Stimulated activated CD4-positive, alpha-beta T cell treated with anti-CD3 and anti-CD28 coated beads, Interleukin-4, amount 100 ng/mL, for 4 hours (primary cell): ENCODE measurements at places on chromosomes 2 and 18.

- DNase-seq: no peak
These were observed 559.9 kb upstream of the ID2 start for GRCh38 chr2:8121826-8122513.

- DNase-seq: no peak
These were observed 50.1 kb downstream of the CIB4 start for GRCh38 chr2:26590980-26591618.

GRCh38 chr2:152049541-152049940, 49.3 kb downstream of the CACNB4 start:
- DNase-seq: no peak

GRCh38 chr18:79570266-79571201, 109.1 kb upstream of the CTDP1 start:
- no peak for DNase-seq

- no peak for DNase-seq
These were observed 271.8 kb downstream of the ZNF521 start for GRCh38 chr18:25080211-25080610.

DNA sequence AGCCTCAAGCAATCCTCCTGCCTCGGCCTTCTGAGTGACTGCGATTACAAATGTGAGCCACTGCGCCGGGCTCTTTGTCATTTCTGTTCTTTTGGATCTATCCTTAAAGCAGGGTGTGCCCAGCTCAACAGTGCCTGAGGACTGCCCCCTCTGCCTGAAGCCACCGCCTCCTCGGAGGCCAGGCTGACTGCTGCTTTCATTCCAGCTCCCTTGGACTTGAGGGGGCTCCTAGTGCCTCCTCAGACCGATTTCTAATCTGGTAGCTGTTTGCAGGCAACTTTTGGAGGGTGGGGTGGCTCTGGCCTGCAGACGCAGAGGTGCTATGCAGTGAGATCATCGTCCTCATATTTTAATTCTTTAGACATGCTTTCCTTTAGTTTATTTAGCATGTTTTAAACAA, 35.9 kb upstream of the KLF11 start:
- DNase-seq: no peak

DNA sequence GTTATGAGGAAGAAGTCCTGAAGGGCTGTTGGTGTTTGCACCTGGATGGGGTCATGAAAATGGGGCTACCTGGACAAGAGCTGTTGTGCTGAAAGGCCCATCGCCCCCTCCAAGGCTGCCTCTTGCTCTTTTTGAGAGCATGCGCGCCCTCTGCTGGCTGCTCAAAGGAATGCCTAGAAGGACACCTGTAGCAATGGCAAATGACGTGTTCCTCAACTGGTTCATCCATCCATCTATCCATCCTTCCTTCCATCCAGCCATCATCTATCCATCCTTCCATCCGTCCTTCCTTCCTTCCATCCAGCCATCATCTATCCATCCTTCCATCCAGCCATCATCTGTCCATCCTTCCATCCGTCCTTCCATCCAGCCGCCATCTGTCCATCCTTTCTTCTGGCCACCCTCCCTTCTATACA, 17.2 kb upstream of the RPL31 start:
- peak; percentile 77 for DNase-seq

- no peak for DNase-seq
These were observed 194.8 kb downstream of the TFCP2L1 start for GRCh38 chr2:121090088-121090715.

DNA sequence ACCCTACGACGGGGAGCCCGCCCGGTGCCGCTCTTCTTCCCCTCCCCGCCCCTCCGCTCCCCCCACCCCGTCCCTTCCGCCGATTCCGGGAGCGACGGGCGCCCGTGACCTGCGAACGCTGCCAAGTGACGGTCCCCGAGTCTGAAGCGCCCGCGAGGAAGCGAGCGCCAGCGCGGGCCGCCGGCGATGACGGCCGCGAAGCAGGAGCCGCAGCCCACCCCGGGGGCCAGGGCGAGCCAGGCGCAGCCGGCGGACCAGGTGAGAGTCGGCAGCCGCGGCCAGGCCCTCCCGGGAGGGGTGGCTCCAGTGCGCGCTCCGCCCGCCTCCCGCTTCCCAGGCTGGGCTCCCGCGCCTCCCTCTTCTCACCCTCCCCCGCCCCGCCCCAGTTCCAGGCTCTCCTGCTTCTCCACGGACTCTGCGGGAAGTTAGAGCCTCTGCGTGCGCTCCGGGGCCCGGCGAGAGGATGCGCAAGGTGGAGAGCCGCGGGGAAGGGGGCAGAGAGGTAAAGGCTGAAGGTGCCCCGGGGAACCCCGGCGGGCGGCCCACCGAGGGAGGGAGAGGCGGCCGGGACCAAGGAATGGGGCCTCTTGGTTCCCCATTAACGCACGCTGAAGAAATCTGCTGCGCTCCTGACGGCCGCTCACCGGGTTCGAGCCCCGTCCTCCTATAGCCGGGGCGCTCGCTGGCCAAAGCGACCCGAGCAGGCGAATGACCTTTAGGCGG, 719.5 kb downstream of the DPP10 start:
- DNase-seq: no peak

GRCh38 chr2:46548103-46548486, 68.7 kb downstream of the TMEM247 start:
- DNase-seq: no peak

GRCh38 chr2:218130377-218130776, 4.5 kb downstream of the CXCR2 start:
- no peak for DNase-seq

DNA sequence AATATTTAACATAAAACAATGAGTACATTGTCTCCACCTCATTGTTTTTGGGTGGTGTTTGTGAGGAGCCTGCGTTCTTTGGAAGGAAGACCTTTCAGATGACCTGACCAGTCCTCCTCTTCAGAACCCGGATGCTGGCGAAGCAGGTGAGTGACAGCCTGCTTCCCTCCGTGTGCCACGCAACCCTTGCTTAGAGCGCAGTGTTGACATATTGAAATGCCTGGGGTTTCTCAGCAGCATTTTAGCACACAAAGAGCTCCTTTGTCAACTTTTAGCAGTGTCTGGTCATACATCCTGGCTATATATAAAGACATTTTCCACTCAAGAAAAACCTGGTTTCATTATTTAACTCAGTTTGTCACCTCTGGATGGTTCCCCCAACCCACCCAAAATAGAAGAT, 335.7 kb upstream of the POU3F3 start:
- DNase-seq: no peak

GRCh38 chr18:61334491-61334850, 1.2 kb downstream of the CDH20 start:
- DNase-seq: no peak

- no peak for DNase-seq
These were observed 49.9 kb upstream of the RTN4 start for GRCh38 chr2:55099878-55100820.

DNA sequence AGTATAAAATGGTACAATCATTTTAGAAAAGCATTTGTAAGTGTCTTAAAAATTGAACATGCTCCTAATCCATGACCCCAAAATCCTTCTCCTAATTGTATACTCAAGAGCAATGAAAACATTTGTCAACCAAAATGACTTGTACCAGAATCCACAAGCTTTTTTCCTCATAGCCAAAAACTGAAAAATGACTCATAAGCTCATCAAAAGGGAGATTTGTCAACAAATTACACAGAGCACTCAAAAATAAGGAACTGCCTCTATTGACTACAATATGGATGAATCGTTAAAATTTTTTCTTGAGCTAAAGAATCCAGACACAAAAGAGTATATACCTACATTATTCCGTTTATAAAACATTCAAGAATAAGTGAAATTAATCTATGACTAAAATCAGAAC, 544.8 kb downstream of the ARHGAP15 start:
- DNase-seq: no peak

- no peak for DNase-seq
These were observed 94.7 kb downstream of the EXOC6B start for GRCh38 chr2:72731116-72731515.

- DNase-seq: no peak
These were observed 20.6 kb downstream of the IL1F10 start for GRCh38 chr2:113088213-113088992.

DNA sequence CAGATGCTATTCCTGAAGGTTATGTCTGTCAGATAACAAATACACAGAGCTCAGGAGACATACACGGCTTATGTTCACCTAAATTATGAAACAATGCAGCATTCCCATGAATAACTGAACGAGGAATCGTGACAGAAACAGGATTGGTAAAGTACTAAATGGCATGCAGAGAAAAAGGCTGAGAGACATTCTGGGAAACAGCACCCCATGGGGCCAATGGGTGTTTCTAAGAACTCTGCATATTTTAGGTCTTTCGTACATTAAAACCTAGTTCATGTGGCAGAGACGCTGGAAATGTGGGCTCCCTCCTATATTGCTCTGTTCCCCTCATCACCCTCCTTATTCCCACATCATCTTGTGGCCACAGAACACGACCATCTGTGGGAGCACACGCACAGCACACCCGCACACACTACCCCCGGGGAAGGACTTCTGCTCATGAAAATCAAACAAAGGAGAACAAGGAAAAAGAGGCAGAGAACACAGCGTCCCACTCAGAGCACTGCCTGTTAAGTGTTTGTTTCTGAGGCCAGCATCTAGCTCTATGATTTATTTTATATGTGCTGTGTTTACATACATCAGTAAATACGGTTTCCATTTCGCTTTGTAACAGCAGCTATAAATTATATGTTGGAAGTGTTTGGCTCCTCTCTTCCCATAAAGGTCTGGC, 143.6 kb downstream of the AFF3 start:
- no peak for DNase-seq

DNA sequence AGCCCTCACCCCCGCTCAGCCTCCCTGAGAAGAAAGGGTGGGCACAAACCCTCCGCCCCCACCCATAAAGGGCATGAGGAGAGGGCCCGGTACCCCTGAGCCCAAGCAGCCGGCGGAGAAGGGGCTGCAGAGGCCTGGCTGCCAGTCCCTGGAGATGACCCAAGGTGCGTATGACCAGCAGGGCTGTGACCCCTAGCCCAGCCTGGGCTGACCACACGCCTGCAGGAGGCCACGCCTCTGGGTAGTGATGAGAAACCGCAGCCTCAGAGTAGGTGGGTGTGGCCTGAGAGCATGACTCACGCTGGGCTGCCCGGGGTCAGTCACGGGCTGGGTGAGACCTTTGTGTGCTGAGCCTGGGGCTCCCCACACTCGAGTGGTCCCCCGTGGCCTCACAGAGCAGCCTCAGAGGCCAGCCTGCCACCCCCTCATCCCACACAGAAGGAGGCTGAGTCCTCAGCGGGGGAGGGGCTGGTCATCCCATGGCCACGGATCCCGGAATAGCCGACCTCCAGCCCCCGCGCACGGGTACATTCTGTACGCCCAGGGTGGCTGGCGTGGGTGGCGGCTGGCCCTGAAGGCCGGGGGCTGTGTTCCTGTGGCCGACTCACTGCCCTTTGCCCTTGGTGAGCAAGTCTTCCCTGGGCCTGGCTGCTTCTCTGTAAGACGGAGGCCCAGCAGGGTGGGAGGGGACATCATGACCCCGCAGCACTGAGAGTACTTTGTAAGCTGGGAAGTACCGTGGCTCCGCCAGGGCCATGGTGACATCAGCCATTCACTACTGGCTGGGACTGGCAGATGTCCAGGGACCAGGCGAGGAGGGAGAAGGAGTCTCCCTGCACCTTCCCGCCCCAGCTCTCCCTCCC, 110.8 kb upstream of the OTOS start:
- no peak for DNase-seq

- DNase-seq: no peak
These were observed 29.9 kb downstream of the DYSF start for GRCh38 chr2:71483246-71483645.

- no peak for DNase-seq
These were observed 41.5 kb upstream of the CAB39 start for GRCh38 chr2:230671117-230671516.

- no peak for DNase-seq
These were observed 940.3 kb upstream of the CRIM1 start for GRCh38 chr2:35415282-35415681.

DNA sequence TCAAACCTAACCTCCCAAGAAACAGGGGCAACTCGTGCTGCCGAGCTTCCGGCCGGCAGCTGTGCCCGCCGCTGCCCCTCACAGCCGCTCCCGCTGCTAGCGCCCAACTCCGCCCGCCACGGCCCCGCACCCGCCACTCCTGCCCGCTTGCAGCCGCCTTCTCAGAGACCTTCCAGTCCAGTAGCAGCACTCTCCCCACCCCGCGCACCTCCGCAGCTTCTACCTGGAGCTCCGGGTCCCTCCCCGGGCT, 722 bp upstream of the C2orf15 start:
- no peak for DNase-seq

DNA sequence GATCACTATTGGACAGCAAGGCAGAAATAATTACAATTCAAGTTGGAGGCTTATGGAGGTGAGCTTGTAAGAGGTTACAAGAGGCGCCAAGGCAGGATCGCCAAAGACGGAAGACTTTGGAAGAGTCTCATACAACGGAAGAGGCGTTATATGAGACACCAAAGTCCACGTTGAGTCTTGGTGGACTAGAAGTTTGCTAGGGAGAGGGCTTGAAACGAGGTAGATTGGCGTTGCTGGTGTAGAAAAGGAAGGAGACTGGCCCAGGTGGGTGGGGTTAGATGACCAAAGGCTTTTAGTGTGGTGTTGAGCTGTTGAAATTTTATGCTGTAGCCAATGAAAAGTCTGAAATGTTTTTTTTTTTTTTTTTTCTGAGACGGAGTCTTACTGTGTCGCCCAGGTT, 1.4 kb downstream of the MSH2 start:
- DNase-seq: no peak

- DNase-seq: no peak
These were observed 39.7 kb upstream of the VRK2 start for GRCh38 chr2:58006952-58007284.

DNA sequence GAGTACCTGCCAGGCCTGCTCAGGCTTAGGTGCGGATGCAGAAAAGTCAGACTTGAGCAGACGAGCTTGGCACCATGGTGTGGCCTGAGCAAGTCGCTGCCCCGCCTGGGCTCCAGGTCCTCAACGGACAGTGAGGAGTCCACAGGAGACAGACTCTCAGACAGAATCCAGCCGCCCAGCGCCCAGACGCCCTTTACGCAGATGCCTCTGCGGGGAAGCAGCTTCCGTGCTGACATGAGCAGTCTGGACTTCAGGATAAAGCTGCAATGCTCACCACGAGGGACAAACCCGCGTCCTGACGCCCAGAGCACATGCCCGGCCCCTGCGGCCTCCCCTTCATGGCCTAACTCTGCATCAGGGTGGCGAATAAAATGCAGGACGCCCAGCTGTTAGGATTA, 3.5 kb upstream of the MAB21L4 start:
- DNase-seq: no peak
